Activated naive CD8-positive, alpha-beta T cell treated with anti-CD3 and anti-CD28 coated beads, Interleukin-2, amount 50 U/mL, for 16 hours (primary cell): ENCODE measurements at places on chromosomes 7 and 10.

DNA sequence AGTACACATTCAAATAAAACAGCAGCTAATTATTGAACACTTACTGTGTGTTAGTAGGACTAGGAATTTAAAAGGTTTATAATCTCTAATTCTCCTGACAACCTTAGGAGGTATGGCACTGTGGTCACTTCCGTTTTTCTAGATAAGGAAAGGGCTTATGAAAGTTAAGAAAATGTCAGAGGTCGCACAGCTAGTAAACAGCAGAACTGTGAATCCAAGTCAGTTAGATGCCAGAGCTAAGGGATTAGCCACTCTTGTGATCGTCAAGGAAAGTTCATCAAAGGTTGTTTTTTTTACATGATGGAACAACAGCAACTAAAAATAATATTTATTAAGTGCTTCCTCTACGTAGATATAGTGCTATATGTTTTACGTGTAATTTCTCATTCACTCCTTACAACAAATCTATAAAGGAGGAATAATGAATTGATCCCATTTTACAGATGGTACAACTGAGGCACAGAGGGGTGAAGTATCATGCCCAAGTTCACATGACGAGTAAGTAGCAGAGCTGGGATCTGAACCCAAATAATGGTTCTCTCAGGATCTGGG lies 84.9 kb downstream of the NAMPT start:
- no peak for DNase-seq

DNA sequence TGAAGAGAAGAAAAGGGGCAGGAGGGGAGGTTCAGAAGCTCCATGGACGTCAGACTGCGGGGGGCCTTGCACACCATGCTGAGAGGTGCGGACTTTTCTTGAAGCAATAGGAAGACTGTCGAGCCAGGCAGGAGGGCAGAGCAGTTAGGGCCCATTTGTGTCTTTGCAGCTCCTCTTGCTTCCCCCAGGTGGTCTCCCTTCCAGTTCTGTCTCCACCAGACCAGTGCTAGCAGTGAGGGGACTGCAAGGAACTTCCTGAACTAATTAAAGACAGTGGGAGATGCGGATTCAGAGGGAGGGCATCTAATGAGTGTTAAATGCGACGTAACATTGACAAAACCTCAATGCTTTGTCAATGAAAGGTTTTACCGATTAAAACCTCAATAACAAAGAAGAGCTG lies 225.4 kb downstream of the USP6NL start:
- DNase-seq, result no peak

- DNase-seq, result no peak
Observed at GRCh38 chr7:30382607-30383006, 96.0 kb downstream of the NOD1 start.

GRCh38 chr10:63525021-63525420 lies 3.8 kb downstream of the REEP3 start:
- no peak for DNase-seq

DNA sequence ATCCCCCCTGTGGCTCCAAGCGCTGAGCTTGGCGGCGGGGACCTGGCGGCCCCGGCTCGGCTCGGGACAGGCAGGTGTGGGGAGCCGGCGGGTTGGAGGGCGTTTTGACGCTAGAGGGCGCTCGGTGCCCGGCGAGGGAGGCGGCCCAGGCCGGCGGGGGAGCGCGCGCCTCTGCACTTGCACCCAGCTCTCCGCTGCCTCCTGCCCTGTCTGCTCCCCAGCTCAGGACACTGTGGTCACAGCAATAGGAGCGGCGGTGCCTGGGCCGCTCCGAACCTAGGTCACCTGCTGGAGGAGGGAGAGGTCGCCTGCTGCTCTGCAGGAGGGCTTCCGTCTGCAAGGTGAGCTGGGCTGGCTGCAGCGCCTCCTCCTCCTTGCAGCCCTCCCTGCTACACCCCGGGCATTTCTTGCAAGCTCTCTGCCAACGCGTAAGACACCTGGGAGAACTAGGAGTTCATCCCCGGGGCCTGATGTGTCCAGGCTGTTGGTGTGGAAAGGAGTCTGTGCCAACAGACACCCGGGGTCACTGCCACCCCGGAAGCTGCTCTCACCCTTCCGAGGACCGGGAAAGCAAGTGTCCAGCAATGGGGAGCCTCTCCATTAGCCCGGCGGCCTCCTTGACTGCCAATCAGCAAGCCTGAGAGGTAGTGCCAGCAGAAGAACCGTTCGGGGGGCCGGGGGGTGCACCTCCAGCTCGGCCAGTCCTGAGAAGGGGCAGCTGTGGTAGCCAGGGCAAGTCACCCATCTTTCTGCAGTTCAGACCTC lies 620.4 kb downstream of the GALNT17 start:
- DNase-seq, result no peak

DNA sequence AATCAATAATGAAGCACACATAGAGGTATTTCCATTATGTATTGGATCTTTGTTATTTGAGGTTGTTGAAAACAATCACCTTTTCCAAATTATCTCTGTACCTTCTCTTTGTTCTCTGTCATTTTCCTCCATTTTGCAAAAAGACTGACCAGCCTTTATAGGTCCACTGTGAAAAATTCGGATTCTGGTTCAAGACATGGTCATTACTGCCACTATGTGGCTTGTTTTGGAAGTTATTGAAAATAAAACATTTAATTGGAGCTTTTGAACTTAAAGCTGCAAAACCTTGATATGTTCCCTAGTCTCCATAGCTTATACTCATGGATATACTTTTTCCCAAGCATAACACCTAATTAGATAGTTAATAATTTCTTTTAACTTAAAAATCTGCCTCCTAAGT lies 1094.4 kb downstream of the NRG3 start:
- no peak for DNase-seq

GRCh38 chr7:19268737-19269136 lies 123.5 kb upstream of the FERD3L start:
- DNase-seq, result no peak

DNA sequence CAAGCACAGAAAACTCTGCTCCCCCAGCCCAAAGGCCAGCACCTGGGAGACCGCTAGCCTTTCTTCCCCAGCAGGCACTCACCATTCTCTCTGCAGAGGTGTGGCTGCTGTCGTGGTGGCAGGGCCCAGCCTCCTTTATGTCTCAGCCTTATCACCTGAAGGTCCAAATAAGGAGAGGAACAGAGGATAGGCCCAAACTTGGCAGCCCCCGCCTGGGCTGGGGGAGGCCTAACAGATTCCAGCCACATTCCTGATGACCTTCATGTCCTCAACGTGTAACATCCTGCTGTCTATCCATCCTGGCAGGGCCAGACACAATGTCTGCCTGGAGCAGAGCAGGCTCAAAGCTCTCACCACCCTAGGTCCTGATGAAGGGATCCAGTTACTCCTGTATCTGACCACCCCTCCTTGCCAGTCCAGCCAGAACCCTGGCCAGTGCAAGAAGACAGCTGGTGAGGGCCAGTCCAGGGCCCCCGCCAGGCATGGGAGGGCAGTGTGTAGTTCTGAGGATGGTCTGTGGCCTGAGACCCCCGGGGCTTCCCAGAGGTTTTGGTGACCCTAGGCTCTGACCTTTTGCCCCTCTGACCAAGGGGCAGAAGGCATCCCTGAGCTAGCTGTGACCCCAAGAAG lies at the start of gene MYL7:
Gene MYL7, minus strand, starts transcription at position 112 of the 630 bp plus-strand sequence. Its CDS starts 27 bp downstream, at position 85.
- no peak for DNase-seq

- DNase-seq, result no peak
Observed at GRCh38 chr7:36348256-36348655, 41.4 kb upstream of the ANLN start.

DNA sequence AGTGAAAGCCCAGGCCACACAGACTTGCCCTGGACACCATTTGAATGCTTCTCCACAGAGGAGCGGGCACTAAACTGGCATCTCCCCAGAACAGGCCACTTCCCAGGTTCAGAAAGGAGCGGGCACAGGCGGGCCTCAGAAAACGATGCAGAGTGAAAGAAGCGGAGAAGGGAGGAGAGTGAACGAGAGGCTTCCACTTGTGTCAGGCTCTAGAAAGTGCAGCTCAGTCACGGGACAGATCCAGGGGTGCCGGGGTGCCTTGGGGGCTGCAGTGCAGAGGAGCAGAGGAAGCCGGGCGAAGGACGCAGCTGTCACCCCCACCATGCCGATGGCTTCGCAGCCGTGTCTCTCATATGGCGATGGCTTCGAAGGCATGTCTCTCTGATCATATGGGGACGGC lies 26.1 kb upstream of the PRKAR1B start:
- no peak for DNase-seq

- DNase-seq, result no peak
Observed at GRCh38 chr7:39183796-39184195, 206.1 kb downstream of the POU6F2 start.

DNA sequence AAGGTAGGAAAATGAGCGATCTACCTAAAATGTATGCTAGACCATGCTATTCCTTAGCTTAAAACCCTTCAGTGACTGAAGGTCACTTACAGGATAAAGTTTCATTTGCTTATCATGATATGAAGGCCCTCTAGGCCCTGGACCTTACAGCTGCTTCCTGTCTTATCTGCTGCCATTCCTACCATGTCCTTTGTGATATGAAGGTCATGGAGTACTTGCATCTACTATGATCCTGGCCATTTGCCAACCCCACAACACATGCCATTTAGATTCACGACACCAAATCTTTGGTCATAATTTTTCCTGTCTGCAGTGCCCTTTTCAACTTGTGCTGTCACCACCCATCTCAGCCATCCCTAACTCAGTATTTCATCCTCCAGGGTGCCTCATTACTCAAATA lies 181.8 kb upstream of the MDFIC start:
- no peak for DNase-seq

DNA sequence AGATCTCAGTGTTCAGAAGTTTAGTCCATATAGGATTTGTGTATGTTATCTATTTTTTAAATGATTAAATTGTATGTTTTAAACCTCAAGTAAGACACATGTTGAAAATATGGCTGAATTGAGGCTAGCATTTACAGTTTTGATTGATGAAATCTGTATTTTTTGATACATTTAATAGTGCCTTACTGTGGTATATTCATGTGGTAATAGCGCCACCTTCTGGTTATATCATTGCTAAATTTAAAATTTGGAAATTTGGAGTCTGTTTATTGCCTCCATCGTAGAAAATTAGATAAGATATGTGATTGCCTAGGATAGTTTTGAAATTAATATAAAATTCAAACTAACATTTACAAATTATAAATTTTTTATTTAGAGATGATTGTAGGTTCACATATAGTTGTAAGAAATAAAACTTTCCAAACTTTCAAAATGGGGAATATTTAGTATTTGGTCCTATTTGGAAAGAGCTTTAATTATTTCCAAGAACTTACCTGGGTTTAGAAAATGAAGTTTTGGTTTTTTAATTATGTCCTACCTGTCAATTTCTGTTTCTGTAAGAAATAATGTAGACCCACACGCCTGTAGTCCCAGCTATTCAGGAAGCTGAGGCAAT lies 19.1 kb upstream of the ARMS2 start:
- DNase-seq, result no peak

GRCh38 chr7:5653661-5654060 lies 127.8 kb downstream of the RNF216 start:
- no peak for DNase-seq

DNA sequence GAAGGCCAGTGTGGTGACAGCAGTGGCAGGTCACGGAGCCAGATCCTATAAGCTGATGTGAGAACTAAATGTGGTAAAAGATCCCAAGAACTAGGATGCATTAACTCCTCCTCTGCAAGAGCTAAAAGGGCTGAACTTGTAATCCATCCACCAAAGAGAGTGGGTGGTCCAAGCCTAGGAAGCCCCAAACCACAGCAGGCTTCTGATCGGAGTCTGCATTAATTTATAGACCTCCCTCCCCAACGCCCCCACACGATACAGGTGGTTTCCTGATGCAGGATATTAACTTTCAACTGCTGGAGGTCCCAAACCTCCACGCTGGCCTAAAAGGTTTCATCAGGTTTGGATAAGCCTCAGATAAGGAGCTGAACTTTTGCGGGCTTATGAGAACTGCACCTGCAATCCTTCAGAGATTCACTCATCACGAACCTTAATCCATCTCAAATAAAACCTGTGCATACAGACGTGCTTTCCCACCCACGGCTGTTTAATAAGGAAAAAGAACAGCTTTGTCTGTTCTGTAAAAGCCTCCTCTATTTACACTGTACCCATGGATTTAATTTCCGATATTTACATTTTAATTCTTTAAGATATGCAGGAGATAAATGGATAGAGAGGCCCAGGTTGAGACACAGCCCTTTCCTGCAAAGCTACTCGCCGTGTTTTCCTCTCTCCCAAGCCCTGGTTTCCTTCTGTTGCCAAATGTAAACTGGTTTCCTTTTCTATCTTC lies 74.9 kb downstream of the GFRA1 start:
- DNase-seq, result no peak

DNA sequence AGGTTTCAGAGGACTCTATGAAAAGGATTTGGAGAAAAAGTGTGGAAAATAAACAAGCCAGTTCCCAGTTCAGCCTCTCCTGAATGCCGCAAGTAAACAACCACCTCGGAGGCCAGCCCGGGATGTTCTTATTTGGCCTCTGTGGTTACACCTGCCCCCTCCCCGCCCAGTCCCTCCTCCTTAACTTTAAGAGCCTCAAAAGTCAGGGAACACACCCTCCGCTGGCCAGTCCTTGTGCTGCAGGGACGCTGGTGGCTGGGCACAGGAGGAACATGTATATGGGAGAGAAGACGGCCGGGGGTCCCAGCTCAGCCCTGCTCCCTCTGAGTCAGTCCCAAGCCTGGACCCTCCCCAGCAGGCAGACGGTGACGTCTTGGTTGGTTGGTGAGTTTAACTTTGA lies 6.1 kb downstream of the CHST3 start:
- DNase-seq, result no peak

GRCh38 chr7:27364344-27364758 lies 121.7 kb downstream of the EVX1 start:
- no peak for DNase-seq

GRCh38 chr7:46315891-46316290 lies 394.8 kb upstream of the IGFBP3 start:
- no peak for DNase-seq

DNA sequence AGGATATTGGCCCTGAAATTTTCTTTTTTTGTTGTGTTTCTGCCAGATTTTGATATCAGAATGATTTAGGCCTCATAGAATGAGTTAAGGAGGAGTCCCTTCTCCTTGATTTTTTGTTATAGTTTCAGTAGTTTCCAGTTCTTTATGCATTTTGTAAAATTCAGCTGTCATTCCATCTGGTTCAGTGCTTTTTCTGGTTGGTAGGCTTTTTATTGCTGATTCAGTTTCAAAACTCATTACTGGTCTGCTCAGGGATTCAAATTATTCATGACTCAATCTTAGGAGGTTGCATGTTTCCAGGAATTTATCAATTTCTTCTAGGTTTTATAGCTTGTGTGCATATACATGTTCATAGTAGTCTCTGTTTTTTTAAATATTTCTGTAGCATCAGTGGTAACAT lies 10.1 kb upstream of the TMEM196 start:
- DNase-seq, result no peak
